ENCODE measurements at places on chromosomes 1 and 21.

DNA sequence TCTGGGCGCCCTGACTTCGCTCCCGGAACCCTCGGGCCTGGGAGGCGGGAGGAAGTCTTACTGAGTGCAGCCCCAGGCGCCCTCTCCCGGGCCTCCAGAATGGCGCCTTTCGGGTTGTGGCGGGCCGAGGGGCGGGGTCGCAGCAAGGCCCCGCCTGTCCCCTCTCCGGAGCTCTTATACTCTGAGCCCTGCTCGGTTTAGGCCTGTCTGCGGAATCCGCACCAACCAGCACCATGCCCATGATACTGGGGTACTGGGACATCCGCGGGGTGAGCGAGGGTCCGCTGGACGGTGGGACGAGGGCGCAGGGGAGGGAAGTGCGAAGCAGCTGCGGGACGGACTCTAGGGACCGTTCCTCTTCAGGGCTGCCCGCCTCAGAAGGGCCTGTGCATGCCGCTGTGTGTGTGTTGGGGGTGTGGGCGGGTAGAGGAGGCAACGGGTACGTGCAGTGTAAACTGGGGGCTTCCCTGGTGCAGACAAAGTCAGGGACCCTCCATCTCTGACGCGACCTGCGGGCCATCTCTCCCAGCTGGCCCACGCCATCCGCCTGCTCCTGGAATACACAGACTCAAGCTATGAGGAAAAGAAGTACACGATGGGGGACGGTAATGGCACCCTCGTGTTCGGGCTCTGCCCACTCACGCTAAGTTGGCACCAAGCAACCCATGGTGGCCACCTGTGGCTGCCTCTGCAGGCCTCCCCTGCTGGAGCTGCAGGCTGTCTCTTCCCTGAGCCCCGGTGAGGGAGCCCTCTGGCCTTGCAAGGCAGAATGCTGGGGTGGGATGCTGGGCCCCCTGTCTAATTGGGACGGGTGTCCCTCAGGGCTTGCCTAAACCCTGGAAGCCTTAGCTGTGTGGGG, at the start of gene GSTM1:
Gene GSTM1, plus strand, starts transcription at position 177 of the 859 bp plus-strand sequence. Its CDS starts 57 bp downstream, at position 234.
- peak within 1 kb of the TSS; percentile 74 for H3K4me3 ChIP-seq
- no peaks in the 10 kb centered on the region for H3K36me3 ChIP-seq
- H3K27ac ChIP-seq, result peak within 1 kb of the TSS; percentile 63

DNA sequence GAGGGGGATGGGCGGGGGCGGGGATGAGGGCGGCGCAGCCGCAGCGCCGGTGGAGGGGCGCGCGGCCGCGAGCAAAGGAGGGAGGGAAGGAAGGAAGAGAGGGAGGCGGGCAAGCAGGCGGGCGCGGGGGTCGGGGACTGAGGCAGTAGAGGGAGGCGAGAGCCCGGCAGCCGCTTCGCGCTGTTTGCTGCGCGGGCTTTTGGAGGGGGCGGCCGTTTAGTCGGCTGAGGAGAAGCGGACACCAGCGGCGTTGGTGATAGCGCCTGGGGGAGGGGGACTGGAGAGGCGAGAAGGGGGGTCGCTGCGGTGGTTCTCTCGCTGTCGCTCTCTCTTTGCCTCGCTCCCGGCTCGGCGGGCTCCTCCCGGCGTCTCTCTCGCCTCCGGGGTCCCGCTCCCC, at the start of gene HS2ST1:
Gene HS2ST1, plus strand, starts transcription at position 35 of the 397 bp plus-strand sequence.
- H3K27me3 ChIP-seq, result no peaks in the 10 kb centered on the region
- no peaks in the 10 kb centered on the region for H3K36me3 ChIP-seq
- H3K27ac ChIP-seq, result peak within 1 kb of the TSS; percentile 97
- H3K4me1 ChIP-seq, result peaks cover 7% of the 10 kb centered on the region
- peak within 1 kb of the TSS; percentile 97 for H3K4me3 ChIP-seq

DNA sequence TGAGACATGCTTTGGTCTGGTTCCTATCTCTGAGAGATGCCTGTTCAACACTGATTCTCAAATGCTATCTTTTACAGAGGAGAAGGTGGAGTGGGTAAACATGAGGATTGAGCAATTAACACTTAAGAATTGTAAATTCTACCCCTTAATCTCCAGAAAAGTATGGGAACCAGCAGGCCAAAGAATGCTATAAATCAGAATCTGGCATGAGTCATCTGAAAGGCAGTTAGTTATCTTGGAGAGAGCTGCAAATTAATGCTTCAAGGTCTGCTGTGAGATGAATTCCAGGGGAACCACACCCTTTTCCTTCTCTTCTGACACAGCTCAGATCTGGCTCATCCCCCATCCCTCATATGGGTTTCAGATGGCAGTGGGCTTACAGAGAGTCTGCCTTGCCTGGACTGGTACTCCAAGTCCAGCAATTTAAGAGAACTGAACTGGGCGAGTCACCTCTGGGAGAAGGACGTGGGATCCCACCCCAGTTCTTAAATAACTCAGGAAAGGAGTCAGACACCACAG, 5.2 kb downstream of the S100A10 start:
- peaks cover 65% of the 10 kb centered on the region for H3K4me1 ChIP-seq
- DNase-seq, result peak; percentile 95
- peak overlapping the region; percentile 25 for H3K4me3 ChIP-seq
- H3K36me3 ChIP-seq, result peaks cover 27% of the 10 kb centered on the region

- H3K4me1 ChIP-seq, result peaks cover under 1% of the 10 kb centered on the region
- no peak overlapping the region for H3K4me3 ChIP-seq
- H3K36me3 ChIP-seq, result no peaks in the 10 kb centered on the region
- H3K27me3 ChIP-seq, result no peaks in the 10 kb centered on the region
These were observed 11.3 kb downstream of the DCAF8 start for GRCh38 chr1:160251011-160251410.

GRCh38 chr1:162696286-162696862, 64.1 kb downstream of the DDR2 start:
- peak; percentile 87 for DNase-seq
- H3K4me1 ChIP-seq, result peaks cover 20% of the 10 kb centered on the region
- H3K27ac ChIP-seq, result peak overlapping the region; percentile 21

GRCh38 chr1:172390301-172390682, 30.2 kb upstream of the C1orf105 start:
- no peak overlapping the region for H3K4me3 ChIP-seq
- H3K27ac ChIP-seq, result no peak overlapping the region
- H3K27me3 ChIP-seq, result no peaks in the 10 kb centered on the region
- no peak for DNase-seq

DNA sequence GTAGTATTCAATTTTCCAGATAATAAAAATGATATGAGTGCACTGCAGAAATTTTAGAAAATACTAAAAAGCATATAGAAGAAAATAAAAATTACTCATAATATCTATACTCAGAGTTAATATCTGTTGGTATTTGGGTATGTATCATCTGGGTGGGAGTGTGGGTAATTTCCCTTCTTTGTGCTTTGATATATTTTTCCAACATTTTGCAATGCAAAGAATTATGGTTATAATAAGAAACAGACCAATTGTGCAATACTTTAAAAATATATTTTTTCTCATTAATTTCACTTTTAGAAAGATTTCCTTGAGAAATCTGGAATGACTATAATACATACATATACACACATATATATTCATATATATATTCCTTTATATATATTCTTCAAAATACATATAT, 665.7 kb downstream of the ADGRL2 start:
- H3K36me3 ChIP-seq, result no peaks in the 10 kb centered on the region
- H3K4me3 ChIP-seq, result no peak overlapping the region
- H3K27ac ChIP-seq, result no peak overlapping the region
- DNase-seq, result no peak

GRCh38 chr21:45316871-45317397, 29.2 kb upstream of the POFUT2 start:
- DNase-seq, result no peak
- H3K4me3 ChIP-seq, result no peak overlapping the region
- H3K36me3 ChIP-seq, result no peaks in the 10 kb centered on the region

GRCh38 chr1:41689558-41689981, 205.1 kb upstream of the EDN2 start:
- peaks cover under 1% of the 10 kb centered on the region for H3K4me1 ChIP-seq
- H3K4me3 ChIP-seq, result no peak overlapping the region
- no peak for DNase-seq

DNA sequence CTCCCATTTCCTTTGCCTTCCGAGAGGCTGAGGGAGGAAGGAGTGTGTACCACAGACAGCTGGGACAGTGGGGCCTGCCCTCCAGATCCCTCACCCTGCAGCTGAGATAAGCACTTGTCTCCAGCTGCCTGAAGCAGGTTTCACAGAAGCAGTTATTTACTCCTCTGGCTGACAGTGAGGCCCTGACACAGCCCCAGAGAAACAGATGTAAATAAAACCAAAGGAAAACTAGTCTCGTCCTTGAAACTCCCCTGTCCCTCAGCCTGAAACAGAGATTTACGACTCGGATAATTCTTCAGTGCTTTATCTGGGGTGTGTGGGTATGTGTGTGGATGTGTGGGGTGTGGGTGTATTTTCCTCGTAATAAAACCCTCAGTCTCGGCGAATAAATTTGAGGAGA, 181.1 kb downstream of the IGSF21 start:
- no peak overlapping the region for H3K27ac ChIP-seq
- DNase-seq, result no peak
- H3K4me1 ChIP-seq, result no peaks in the 10 kb centered on the region
- H3K4me3 ChIP-seq, result no peak overlapping the region

DNA sequence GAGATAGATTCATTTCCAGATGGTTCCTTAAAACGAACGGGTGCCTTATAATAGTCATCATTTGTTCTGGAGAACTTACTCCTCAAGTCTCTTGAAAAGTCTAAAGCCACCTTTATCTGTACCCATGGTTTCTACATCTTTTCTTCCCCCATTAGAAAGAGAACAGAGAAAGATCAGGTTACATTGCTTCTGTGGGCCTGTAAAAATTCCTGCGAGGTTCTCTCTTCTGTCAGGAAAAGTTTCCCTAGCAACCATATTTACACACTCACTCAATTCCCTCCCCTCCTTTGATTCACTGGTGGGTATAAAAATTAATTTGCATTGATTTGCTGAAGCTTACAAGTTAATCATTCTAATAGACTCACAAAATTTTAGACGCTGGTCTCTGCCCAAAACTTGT, 6.7 kb downstream of the PHC2 start:
- no peaks in the 10 kb centered on the region for H3K36me3 ChIP-seq
- H3K27me3 ChIP-seq, result no peaks in the 10 kb centered on the region
- DNase-seq, result peak; percentile 66
- H3K4me1 ChIP-seq, result peaks cover 32% of the 10 kb centered on the region
- H3K4me3 ChIP-seq, result no peak overlapping the region
- H3K27ac ChIP-seq, result peak overlapping the region; percentile 83

GRCh38 chr1:29858646-29859045, 622.3 kb downstream of the PTPRU start:
- H3K27me3 ChIP-seq, result peaks cover 2% of the 10 kb centered on the region
- no peaks in the 10 kb centered on the region for H3K4me1 ChIP-seq
- no peaks in the 10 kb centered on the region for H3K36me3 ChIP-seq
- DNase-seq, result no peak

GRCh38 chr1:5304702-5305101, 650.3 kb downstream of the AJAP1 start:
- no peak for DNase-seq
- no peaks in the 10 kb centered on the region for H3K36me3 ChIP-seq
- H3K4me3 ChIP-seq, result no peak overlapping the region
- no peaks in the 10 kb centered on the region for H3K4me1 ChIP-seq
- H3K27ac ChIP-seq, result no peak overlapping the region

DNA sequence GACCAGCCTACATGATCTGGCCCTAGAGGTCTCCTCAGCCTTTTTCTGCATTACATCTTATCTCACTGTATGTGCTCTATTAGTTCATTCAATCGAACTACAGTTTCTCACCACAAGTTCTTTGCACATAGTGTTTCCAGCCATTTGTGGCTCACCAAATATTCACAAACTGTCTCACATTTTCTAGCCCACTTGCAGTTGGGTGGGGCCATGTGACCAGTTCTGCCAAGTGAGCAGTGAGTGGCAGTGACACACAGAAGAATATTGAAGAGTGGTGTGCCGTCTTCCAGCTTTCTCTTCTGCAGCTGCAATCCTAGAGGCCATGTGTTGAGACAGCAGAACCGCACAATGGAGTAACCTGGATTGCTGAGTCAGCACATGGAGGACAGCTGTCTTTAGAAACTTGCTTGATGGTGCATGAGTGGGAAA, 103.2 kb upstream of the ZNF644 start:
- no peak overlapping the region for H3K4me3 ChIP-seq
- DNase-seq, result no peak
- no peaks in the 10 kb centered on the region for H3K36me3 ChIP-seq
- no peaks in the 10 kb centered on the region for H3K27me3 ChIP-seq
- no peaks in the 10 kb centered on the region for H3K4me1 ChIP-seq

DNA sequence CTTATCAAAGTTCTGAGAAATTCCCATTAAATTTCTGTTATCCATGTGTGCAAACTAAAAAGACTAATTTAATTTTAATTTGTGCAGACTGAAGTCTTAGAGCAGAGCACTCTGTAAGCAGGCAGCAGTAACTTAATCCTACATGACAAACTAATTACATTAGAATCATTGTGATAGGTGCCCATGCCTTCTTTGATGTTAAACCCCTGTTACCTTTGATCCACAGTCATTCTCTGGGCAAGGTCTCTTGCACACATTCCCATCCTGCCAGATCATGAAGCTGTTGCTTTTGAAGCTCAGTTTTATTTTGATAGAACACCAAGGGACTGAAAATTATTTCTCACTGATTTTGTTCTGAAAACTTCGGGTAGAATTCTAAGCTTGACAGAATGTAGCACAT, 77.2 kb downstream of the BCAR3 start:
- DNase-seq, result no peak
- H3K4me1 ChIP-seq, result peaks cover 47% of the 10 kb centered on the region
- no peak overlapping the region for H3K27ac ChIP-seq
- no peaks in the 10 kb centered on the region for H3K36me3 ChIP-seq
- H3K4me3 ChIP-seq, result no peak overlapping the region

- H3K27me3 ChIP-seq, result no peaks in the 10 kb centered on the region
- peak; percentile 17 for DNase-seq
These were observed 586.3 kb downstream of the PLA2G4A start for GRCh38 chr1:187415065-187415464.

DNA sequence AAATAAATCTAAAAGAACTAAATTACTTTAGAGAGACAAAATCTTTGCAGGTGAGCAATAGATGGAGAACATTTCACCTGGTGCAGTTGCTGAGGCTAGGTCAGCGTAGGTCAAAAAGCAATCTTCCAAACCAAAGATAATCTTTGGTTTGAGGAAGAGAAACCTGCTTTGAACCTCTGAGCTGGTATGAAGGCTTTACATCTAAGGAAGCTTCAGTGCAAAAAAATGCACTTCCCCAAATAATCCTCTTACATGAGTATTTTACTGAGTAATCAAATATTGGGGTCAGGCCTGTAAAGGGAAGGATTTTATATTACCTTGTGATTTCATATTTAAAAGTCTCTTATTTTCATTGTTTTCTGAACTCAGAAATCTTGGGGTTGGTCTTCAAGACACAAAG, 223.6 kb downstream of the SRGAP2C start:
- no peaks in the 10 kb centered on the region for H3K36me3 ChIP-seq
- H3K4me3 ChIP-seq, result no peak overlapping the region
- no peak for DNase-seq
- H3K27ac ChIP-seq, result no peak overlapping the region
- H3K4me1 ChIP-seq, result no peaks in the 10 kb centered on the region
- H3K27me3 ChIP-seq, result no peaks in the 10 kb centered on the region

Data from astrocyte (in vitro differentiated cells and primary cell).